ENCODE measurements at places on chromosomes 5 and 9. TPM values are rescaled to one million over a fixed set of nuclear protein-coding genes. Genes with fewer than 3 reads are reported as not detected.

GRCh38 chr5:141488591-141489561 lies at the start of gene PCDHGC5:
Gene PCDHGC5 (plus strand): TSS chr5:141489081. CDS start chr5:141489241, 160 bp downstream.
- no peak for DNase-seq

- DNase-seq, result no peak
Observed at GRCh38 chr5:151259931-151260330, 6.9 kb downstream of the GM2A start.

GRCh38 chr9:129938291-129938979 lies 103.2 kb downstream of the USP20 start:
- DNase-seq, result no peak

The BHMT2 gene
- total RNA-seq, result 0.38 TPM

GRCh38 chr5:78624992-78625391 lies 23.6 kb downstream of the LHFPL2 start:
- no peak for DNase-seq

GRCh38 chr5:137533963-137534362 lies 34.8 kb upstream of the SPOCK1 start:
- DNase-seq, result no peak

- DNase-seq, result no peak
Observed at GRCh38 chr5:104344809-104345208, 782.2 kb upstream of the NUDT12 start.

- no peak for DNase-seq
Observed at GRCh38 chr9:76882686-76883085, 23.2 kb downstream of the PRUNE2 start.

DNA sequence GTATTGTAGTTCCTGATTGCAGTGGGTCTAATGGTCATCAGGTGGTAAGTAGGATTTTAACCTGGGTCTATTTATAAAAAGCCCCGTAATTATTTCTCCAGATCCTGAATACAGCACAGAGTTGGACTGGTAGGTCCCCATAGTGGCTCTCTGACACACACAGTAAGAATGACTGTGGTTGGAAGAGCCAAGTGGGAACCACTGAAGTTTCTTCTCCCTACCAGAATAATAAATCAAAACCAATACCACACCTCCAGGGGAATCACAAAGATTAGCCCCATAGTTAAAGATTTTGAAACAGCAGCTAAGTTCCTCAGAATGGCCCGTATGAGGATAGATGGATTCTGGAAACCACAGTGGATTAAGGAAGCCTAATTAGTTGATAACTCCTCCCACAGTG lies 68.4 kb upstream of the ZFR start:
- DNase-seq, result no peak

DNA sequence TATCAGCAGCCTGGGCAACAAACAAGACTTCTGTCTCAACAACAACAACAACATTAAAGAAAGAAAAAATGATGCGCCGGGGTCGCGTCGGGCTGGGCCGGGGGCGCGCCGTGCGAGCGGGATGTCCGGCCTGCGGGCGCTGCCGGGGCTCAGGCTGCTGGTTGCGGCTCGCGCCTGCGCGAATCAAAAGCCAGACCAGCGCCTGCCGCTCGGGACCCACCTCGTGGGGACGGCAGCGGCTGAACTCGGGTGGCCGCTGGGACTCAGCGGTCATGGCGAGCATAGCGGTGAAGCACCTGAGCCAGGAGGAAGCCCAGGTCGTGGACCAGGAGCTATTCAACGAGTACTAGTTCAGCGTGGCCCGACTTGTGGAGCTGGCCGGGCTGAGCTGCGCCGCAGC lies 11.9 kb upstream of the NHP2 start:
- no peak for DNase-seq

DNA sequence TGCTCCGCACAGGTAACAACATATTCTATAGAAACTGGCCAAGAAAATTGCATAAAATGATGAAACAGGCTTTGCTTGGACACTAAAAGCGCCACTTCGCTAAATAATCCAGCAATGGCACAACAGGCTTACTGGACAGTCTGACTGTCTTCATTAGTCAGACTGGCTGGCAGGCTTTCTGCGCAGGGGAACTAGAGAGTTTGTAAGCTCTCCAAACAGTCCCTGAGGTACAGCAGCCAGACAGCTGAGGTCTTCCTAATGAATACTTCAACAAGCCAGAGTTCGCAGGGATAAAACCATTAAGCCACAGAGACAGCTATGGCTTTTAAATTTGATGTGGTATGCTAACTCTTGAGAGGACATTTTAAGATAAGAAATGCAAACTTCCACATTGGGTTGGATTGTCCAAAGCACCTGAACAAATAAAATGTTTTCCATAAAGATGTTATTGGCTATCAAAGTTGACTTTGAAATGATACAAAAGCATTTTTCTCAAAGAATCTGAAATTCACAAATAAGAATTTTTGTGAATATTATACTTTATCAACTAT lies 20.7 kb downstream of the PLK2 start:
- no peak for DNase-seq

- DNase-seq, result no peak
Observed at GRCh38 chr5:6183391-6184390, 194.7 kb downstream of the MED10 start.

GRCh38 chr9:78997296-78997695 lies 574.5 kb upstream of the TLE4 start:
- DNase-seq, result no peak

The TMEM215 gene
- not detected for total RNA-seq

- DNase-seq, result no peak
Observed at GRCh38 chr9:104092192-104092591, 1.9 kb upstream of the SMC2 start.

DNA sequence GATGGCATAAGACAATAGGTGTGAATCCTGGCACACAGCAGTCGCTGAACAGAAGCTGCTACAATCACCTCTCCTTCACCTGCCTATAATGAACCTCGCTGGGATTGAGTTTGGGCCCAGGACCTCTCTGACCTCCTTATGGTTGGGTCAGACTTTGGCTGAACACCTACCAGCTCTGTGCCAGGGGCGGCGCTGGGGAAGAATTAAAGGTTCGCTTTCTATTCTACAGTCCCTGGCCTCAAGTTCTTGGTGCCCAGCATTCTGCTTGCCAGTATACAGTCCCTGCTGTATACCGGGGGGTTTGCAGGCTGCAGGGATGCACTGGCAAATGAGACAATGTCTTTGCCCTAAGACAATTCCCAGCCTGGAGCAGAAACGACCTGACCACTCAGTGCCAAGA lies 895 bp upstream of the STRBP start:
- DNase-seq, result no peak

- DNase-seq, result no peak
Observed at GRCh38 chr5:139181835-139182452, 16.2 kb downstream of the SIL1 start.

- no peak for DNase-seq
Observed at GRCh38 chr9:123063177-123063598, 29.7 kb downstream of the GPR21 start.

GRCh38 chr9:22354699-22355384 lies 91.8 kb upstream of the DMRTA1 start:
- no peak for DNase-seq

- no peak for DNase-seq
Observed at GRCh38 chr9:10242255-10242654, 370.5 kb downstream of the PTPRD start.

- DNase-seq, result no peak
Observed at GRCh38 chr5:82010696-82011095, 38.9 kb downstream of the ATG10 start.

DNA sequence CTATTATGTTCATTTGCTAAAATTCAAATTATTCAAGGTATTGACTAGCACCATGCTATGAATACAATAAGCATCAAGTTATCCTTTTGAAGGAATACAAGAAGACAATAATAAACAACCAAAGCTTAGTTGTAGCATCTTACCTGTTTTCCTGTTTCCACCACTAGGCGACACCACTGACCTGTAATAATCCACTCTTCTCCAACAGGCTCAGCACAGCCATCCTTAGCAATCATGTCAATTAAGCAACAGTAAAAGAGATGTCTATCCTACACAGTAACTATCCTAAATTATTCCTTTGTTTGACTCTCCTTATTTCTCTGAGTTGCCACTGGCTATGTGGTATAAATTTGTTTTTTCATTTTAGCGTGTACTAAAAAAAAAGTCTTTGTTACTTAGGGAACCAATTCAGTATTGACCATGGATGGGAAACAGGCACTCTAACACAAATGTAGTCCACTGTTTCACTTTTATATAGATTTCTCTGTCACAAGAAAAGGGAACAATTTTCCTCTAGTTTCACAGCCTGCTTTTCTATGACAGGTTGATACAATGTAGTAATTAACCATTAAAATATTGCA lies 46.2 kb downstream of the PCA3 start:
- DNase-seq, result no peak
